BJ (cell line): ENCODE measurements at places on chromosomes 12 and 14. TPM values are rescaled to one million over a fixed set of nuclear protein-coding genes. Genes with fewer than 3 reads are reported as not detected.

- DNase-seq: no peak
Measured at GRCh38 chr14:102057480-102058114, 29.2 kb downstream of the HSP90AA1 start.

DNA sequence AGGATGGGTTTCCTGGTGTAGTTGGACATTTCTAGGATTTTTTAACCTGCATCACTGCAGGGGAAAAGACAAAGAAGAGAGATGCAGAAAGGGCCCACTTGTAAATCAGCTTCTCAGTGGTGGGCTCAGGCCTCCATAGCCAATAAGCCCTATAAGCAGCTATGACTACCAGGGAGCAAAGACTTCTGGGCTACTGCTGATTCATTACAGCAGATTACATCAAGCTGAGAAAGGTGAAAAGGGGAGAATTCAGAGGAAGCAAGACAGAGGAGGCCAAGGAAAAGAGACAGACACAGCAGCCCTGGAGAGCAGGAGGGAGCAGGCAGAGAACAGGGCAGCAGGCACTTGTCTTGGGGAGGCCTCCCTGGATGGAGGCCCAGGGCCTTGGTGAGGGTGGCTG lies 95.2 kb downstream of the KCNA5 start:
- no peak for DNase-seq

- no peak for DNase-seq
Measured at GRCh38 chr12:110513842-110514241, 11.7 kb downstream of the RAD9B start.

- no peak for DNase-seq
Measured at GRCh38 chr12:130956456-130957303, 3.0 kb downstream of the ADGRD1 start.

DNA sequence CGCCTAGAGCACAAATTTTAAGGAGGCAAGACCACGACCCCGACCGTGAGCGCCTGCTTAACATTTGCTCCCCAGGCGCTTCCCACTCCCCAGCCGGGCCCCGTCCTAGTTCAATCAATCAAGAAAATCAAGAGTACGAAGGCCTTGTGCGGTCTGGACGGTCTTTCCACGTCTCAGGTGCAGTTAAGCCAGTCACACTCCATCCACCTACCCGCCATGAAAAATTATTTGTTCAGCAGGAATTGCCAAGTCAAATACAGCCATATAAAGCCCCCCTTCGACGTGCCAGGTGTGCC lies 603 bp upstream of the LRR1 start:
- DNase-seq: no peak

DNA sequence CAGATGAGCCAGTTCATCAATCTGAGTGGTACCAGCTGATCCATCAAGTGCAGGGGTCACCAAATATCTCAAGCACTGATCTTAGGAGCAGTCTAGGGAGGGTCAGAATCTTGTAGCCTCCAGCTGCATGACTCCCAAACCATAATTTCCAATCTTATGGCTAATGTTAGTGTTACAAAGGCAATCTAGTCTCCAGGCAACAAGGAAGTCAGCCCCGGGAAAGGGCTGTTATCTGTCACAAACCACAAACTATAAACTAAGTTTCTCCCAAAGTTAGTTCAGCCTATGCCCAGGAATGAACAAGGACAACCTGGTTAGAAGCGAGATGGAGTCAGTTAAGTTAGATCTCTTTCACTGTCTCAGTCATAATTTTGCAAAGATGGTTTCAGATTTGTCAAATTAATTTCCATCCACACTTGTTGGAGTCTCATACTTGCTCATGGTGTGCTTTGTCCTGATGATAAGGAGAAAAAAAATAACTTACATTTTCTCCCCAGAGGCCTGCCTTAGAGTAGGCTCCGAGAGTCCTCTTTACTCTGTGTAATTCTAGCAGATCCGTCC lies 3.9 kb upstream of the ABHD4 start:
- no peak for DNase-seq

- DNase-seq: no peak
Measured at GRCh38 chr14:21671371-21671770, 2.2 kb downstream of the OR4E1 start.

DNA sequence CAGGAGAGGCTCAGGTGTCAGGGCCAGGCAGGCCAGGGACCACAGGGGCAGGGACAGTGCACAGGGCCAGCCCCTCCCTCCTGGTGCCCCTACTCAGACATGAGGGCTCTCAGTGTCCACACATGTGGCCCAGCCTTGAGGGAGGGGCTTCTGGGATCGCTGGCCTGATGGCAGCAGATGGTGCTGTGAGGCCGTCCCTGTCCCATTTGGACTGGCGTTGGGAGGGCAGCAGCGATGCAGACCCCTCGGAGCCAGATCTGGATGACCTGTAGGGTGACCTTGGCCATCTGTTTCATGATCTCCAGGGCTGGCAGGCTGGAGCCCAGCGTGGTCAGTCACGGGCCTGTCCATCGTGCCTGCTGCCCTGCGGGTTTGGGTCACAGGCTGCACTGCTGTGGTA lies 377.6 kb downstream of the TMEM121 start:
- no peak for DNase-seq

- DNase-seq: no peak
Measured at GRCh38 chr14:69720912-69721311, 46.0 kb upstream of the SRSF5 start.

- no peak for DNase-seq
Measured at GRCh38 chr14:73234029-73234428, 3.3 kb upstream of the PAPLN start.

DNA sequence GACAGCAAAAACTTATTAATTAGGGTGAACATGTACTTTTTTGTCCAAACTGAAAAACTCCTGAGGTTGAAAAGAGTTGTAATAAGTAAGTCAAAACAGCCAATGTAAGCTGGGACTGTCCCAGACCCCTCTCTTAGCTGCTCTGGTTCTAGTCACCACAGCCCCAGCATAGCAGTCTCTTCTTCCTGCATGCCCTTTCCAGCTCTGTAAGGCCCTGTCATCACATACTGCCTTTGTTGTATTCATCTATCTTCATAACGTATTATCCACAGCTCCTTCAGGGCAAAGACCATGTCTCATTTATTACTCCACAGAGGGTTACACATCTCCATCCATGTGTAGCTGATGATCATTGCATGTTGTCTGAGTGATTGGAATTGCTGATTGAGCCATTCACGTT lies 56.5 kb downstream of the UTP20 start:
- no peak for DNase-seq

The GLIPR1L2 gene
- polyA plus RNA-seq: 0.21 and 0.44 TPM in 2 replicates

The ORMDL2 gene
- polyA plus RNA-seq: 47.4 and 63.9 TPM in 2 replicates

The KRT83 gene
- 0.07 and 0.10 TPM in 2 replicates for polyA plus RNA-seq

The COQ5 gene
- 27.7 and 44.4 TPM in 2 replicates for polyA plus RNA-seq

The MGP gene
- 116 and 193 TPM in 2 replicates for polyA plus RNA-seq

The APAF1 gene
- polyA plus RNA-seq: 6.0 and 8.8 TPM in 2 replicates
